ENCODE measurements at places on chromosomes 2 and 18.

- DNase-seq, result no peak
Observed at GRCh38 chr2:1494257-1494656, 81.0 kb downstream of the TPO start.

- no peak for DNase-seq
Observed at GRCh38 chr2:240567872-240568677, at the start of gene RNPEPL1. Gene RNPEPL1, plus strand, starts transcription at chr2:240568484. Its CDS starts 103 bp downstream, at chr2:240568587.

- no peak for DNase-seq
Observed at GRCh38 chr2:239202836-239203235, 198.0 kb downstream of the HDAC4 start.

- no peak for DNase-seq
Observed at GRCh38 chr2:11764920-11765319, 18.5 kb downstream of the LPIN1 start.

GRCh38 chr18:68623342-68623741 is 91.6 kb downstream of the TMX3 start:
- no peak for DNase-seq

DNA sequence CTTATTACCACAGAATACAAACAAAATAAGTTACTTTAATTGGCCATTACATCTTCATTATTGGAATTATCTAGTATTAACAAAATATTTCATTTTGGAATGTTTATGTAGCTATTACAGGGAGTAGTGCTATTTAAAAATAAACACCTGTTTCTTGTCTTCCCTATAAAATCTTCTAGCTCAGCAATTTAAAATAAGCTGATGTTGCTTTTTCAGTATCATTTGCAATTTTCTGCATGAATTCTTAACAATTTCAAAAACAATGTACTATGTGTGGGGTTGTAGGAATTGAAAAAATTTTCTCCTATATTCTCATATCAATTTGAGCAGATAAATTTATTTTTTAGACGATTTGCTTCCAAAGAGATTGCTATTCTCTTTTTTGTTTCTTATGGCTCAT is 1251.3 kb upstream of the CRIM1 start:
- DNase-seq, result no peak

DNA sequence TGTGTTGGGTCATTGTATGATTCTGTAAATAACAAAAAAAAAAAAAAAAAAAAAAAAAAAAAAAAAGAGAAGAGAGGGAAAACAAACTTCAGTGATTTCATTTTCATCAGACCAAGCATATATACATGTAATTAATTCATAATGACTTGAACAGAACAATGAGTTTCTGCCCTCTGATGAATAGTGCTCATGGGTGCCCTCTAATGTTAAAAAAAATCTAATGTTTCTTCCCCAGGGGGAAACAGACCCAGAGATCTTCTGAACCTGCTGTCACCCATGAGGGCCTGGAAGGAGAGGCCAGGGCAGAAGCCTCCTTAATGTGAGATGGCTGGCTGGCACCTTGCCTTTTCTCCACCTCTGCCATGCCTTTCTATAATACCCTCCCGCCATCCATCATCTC is 289.2 kb downstream of the ZNF521 start:
- DNase-seq, result no peak

GRCh38 chr18:55422456-55423180 is 165.4 kb downstream of the TCF4 start:
- no peak for DNase-seq

- no peak for DNase-seq
Observed at GRCh38 chr18:50410894-50411293, 36.0 kb downstream of the SKA1 start.

GRCh38 chr2:30139131-30139870 is 7.5 kb upstream of the YPEL5 start:
- DNase-seq, result no peak

- DNase-seq, result no peak
Observed at GRCh38 chr18:7727361-7728076, 160.4 kb downstream of the PTPRM start.

DNA sequence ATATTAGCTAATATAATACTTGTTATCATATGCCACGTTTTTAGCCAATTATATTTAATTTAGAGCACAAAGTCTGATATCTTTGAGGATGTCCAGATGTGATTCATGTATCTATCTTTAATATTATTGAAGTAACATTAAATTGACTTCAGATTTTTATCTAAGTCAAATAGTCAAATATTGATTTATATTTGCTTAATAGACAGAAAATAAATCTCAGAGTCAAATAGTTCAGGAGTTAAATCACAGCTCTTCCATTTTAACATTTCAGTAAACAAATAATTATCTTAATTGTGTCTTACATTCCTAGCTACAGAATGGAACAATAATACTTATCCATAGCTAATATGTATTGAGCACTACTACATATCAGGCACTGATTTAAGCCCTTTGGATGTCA is 379.4 kb upstream of the UBE2E3 start:
- no peak for DNase-seq

DNA sequence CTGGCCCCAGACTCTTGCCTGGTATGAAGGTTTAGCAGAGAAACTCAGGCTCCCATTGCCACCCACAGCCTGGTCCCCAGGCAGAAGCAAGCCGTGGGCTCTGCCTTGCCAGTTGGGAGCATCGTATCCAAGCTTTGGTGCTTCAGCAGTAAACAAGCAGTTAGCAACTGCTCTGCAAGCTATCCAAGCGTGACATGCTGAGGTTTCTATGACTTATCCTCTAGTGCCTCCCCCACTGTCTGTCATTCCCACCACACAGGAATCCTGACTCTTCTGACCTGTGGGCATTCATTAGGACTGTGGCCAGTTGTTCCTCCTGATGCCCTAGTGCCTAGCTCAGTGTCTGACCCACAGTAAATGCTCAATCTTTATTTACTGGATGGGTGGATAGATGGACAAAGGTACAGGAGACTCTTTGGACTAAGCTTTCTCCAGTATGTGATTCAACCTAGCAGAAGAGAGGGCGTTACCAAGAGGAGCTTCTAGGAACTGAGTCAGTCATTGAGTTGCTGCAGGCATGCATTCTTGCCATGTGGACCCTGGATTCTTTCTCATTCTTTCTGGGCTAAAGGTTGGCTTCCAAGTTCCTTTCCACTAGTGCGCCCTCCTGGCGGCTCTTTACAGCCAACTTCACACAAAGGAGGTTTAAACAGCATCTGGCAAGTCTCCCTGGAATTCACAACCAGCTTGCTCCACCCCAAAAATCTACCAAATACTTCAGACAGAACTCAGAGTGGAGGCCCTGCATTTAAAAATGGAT is 40.6 kb upstream of the MRPL19 start:
- no peak for DNase-seq

DNA sequence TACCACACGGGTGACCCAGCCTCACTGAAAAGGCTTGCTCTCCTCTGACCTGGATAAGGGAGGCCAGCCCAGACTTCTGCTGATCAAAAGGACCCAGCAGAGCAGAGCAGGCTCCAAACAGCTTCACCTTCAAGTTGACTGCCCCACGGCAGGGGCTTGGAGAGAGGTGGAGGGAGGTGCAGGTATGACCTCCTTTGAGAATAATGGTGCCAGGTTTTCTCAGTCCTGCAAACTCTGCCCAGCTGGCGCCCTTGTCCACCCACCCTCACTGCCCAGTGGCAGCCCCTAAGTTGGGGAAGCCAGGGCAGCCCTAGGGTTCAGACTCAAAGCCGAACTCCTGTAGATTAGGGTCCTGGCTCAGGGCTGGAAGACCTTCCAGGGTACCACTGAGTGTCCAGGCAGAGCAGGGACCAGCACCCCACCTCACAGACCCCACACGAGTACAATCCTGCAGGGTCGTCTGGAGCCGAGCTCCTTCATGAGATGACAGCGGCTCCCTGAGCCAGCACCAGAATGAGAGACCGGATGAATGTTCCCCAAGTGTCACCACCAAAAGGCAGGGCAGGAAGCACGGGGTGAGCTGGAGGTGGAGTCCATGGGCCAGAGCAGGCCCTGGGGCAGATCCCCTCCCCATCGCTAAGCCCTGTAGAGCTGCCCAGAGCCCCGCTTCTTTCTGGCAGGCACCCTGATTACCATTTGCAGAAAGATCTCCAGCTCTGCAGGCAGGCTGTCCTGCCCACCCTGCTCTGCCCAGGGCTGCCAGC is 3.6 kb upstream of the GPC1 start:
- DNase-seq, result no peak

- DNase-seq, result no peak
Observed at GRCh38 chr2:127358044-127358443, 29.7 kb downstream of the MAP3K2 start.

DNA sequence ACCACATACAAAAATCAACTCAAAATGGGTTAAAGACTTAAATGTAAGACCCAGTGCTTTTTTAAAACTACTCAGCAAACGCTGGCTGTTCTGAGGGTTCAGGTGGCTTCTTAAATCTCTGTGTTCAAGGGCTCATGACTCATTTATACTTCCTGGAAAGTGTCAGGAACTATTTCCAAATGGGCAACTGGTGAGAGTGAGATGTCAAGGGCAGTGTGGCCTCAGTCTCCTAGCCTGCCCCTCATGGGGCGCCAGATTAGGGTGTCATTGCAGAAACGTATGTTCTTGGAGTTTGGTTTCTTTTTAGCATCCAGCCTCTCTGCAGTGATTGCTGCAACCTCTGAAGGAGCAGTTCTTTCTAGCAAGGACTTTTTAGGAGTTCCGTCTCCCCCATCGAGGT is 485.4 kb downstream of the TNS1 start:
- DNase-seq, result no peak

GRCh38 chr2:101672047-101672446 is 25.5 kb upstream of the MAP4K4 start:
- DNase-seq, result no peak

DNA sequence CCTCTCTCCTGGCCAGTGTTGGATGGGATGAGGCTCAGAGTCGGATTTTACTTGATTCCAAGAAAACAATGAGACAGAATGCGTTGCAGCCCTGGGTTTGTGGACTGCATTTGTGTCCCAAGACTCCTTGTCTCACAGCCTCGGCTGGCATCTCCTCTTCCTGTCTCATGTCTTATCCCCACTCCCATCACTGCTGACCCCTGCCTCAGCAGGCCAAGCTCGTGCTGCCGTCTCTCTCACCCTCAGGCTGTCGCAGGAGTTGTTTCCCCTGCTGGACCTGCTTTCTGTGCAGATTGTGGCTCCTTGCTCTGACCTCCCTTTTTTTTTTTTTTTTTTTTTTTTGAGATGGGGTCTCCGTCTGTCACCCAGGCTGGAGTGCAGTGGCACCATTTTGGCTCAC is 70.2 kb upstream of the RALBP1 start:
- DNase-seq, result no peak

DNA sequence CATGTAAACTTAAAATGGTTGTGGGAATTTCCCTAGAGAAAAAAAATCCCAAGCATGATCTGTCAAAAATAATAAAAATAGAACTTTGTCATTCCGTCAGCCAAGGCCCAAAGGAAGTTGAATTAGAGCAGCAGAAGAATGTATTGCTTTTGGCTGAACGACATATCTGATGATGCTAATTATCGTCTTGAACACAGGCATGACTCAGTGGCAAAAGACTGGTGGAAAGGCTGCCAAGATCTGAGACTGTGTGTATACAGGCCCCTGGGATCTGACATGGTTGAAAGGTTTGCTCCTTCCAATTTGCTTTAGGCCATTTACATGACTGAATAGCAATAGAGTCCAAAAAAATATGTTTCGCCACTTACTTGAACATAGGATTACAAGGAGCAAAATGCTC is 1057.1 kb upstream of the CRIM1 start:
- no peak for DNase-seq

DNA sequence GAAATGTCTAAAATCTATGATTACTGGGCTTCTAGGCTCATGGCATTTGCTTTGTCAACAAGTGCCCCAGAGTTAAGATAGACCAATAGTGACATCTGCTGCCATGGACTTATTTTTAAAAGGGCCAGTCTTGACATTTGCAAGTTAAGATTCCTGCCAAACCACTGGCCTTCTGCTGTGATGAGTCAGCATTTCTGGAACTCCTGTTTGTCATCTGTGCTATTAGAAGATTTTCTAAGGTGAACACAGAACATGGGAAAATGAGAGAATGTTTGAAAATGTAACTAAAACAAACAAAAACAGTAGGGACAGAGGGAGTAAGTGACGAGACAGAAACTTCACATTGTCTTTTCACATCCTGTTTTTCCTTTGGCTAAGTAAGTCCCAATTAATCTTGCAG is 93.7 kb upstream of the WDR75 start:
- no peak for DNase-seq

GRCh38 chr18:33924576-33924975 is 300.1 kb downstream of the NOL4 start:
- DNase-seq, result no peak

DNA sequence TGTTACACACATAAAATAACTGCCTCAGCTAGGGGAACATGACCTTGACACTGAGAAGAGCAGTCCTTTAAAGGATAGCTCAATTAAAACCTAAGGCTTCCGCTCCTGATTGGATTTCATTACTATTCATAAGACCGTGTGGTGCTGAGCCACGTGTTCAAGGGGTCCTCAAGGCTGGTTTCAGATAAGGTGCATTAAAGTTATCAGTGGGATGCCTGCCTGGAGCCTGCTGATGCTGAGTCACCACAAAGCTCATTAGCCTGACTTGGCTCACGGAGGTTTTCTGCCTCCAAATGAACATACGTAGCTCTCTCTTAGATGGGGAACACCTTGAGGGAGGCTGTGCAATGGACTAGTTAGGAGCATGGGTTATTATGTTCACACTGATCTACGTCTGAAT is 518.9 kb downstream of the TDRD15 start:
- no peak for DNase-seq

GRCh38 chr2:204051476-204051875 is 114.9 kb downstream of the ICOS start:
- DNase-seq, result no peak

DNA sequence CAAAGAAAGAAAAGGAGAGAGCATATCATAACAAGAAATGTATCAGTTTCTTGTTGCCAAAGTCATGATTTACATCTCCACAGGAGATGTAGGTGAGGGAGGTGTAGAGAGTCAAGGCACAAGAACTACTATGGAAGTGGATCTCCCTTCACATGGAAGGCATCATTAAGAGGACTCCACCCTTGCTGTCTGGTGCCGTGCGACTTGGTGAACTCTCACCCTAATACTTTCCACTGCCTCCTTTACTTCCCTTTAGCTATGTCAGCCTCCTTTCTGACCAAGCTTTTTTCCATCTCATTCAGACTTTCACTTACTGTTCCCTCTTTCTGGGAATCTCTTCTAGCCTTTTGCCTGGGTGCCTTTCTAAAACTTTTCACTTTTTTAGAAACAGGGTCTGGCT is 490.0 kb downstream of the THSD7B start:
- no peak for DNase-seq

- no peak for DNase-seq
Observed at GRCh38 chr2:179720173-179720772, 141.1 kb downstream of the ZNF385B start.

GRCh38 chr2:232464544-232464885 is 8.6 kb downstream of the ALPI start:
- no peak for DNase-seq

- no peak for DNase-seq
Observed at GRCh38 chr2:216571909-216572513, 61.2 kb upstream of the IGFBP2 start.

- DNase-seq, result no peak
Observed at GRCh38 chr2:190592831-190593230, 56.1 kb upstream of the NAB1 start.

DNA sequence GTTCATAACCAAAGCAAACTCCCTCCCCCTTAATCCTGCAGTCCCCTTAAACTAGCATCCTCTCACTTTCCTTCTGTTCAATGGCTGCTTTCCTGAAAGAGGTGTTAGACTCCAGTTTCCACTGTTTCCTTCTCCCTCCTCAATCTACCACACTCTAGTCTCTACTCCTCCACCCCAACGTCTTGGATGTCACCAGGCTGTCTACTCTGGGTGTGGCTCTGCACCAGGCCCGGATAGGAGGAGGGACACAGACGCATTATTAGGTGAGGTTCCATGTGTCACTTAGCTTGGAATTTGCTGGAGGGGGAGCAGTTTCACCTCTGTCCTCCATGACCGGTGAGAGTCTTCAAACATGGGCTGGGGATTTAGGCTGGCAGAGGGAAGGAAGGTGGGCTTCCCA is 61.3 kb downstream of the MTHFD2 start:
- DNase-seq, result no peak

Data from cortex of kidney (tissue), 1 donor.